ENCODE measurements at places on chromosomes 13 and 19. TPM values are rescaled to one million over a fixed set of nuclear protein-coding genes. Genes with fewer than 3 reads are reported as not detected.

SIGLEC10 gene
- total RNA-seq, result 0.38 TPM

- H3K4me3 ChIP-seq, result no peak overlapping the region
- no peak for DNase-seq
- H3K27me3 ChIP-seq, result no peaks in the 10 kb centered on the region
- H3K4me1 ChIP-seq, result peaks cover 8% of the 10 kb centered on the region
- no peaks in the 10 kb centered on the region for H3K36me3 ChIP-seq
- no peak overlapping the region for H3K27ac ChIP-seq
Observed at GRCh38 chr13:101398920-101399319, 17.4 kb downstream of the NALCN start.

DNA sequence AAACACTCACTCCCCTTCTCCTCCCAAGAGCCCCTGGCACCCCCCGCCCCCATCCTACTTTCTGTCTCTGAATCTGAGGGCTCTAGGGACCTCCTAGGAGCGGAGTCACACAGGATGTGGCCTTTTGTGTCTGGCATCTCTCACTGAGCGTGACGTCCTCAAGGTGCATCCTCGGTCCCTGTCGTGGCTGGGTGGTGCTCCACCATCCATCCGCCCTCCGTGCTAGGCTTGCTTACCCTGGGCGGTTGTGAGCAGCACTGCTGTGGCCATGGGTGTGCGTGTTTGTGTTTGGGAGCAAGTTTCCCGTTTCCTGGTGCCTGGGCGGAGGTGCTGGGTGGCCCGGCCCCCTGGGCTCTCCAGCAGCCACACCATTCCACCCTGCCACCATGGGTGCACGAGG, 12.2 kb downstream of the PLEKHJ1 start:
- H3K4me1 ChIP-seq, result peaks cover 14% of the 10 kb centered on the region
- H3K27ac ChIP-seq, result no peak overlapping the region
- DNase-seq, result no peak
- H3K4me3 ChIP-seq, result no peak overlapping the region
- H3K36me3 ChIP-seq, result peaks cover 97% of the 10 kb centered on the region

GRCh38 chr13:113938716-113939115, 35.2 kb downstream of the C13orf46 start:
- no peak overlapping the region for H3K27ac ChIP-seq
- peaks cover 32% of the 10 kb centered on the region for H3K27me3 ChIP-seq
- no peak overlapping the region for H3K4me3 ChIP-seq
- H3K36me3 ChIP-seq, result no peaks in the 10 kb centered on the region
- no peak for DNase-seq

Data from left ventricle myocardium inferior (tissue), 1 donor.